T47D (cell line): ENCODE measurements at places on chromosomes 7 and 10.

DNA sequence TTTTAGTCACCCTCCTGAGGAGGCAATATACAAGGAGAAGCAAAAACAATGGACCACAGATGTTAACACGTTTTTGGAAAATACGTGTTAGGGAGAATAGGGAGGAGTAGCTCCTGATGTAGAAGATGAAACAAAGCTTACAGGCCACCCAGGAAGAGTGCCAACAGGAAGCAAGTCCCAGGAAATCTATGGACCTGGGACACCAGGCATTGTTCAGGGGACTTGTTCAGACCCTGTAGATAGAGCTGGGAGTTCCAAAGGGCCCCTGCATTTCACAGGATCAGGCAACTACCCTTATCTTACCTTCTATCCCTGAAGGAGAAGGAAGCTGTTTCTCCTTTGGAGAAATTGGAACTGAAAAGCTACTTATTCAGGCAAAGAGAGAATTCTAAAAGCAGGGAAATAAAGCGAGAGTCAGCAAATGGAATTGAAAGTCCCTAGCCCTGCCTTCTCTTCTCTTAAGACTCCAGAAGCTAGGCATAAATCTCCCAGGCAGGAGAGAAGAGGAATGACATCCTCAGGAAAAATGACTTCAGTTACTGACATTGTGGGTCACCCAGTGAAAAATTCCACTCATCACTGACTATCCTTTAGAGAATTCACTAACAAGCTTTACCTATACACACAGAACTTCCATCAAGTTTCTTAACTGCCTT is 77.7 kb upstream of the FAM3C start:
- DNase-seq = no peak

- no peak for DNase-seq
Observed at GRCh38 chr10:32941357-32941756, 16.7 kb downstream of the ITGB1 start.

GRCh38 chr10:50033481-50033880 is 34.3 kb upstream of the WASHC2A start:
- DNase-seq = no peak

DNA sequence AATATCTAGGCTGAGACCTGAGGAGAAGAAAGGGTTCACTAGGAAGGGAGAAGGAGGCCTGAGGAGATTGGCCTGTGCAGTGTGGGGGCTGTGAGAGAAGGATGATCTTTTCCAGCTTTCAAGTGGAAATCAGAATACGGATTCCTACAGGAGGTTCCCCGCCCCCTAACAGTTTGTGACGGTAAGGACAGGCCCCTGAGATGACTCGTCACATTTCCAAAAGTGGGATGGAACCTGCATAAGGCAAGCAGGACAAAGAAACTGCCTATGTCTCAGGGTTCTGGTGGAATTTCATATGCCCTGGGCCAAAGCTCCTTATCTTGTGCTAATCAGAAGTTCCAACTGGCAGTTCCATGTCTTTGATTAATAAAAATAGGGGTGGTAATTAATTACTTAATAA is 275.6 kb downstream of the SNX10 start:
- no peak for DNase-seq

- no peak for DNase-seq
Observed at GRCh38 chr10:84204122-84204521, 9.8 kb downstream of the CDHR1 start.

DNA sequence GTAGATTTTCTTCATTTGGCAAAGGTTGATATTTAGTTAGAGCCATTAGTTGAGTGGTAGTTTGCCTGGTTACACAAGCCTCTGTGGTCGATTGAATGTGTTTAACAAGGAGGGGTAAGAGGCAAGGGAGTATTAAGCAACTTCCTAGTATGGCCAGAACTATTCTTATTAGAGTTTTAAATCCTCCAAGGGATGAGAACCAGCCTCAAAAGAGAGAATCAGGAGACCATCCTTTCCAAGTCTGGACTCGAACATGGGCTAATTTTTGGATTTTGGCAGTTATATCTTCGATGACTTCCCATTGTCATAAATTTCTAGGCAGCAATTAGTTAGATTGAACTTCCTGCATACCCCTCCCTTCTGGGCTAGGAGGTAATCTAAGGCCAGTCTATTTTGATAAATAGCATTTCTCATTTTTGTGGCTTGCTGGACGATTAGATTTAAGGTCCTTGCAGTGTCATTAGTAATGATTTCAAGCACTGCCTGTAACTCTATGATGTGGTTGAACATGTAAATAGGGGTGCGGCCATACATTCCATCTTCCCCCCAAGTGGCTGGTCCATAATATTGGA is 219.5 kb upstream of the KCND2 start:
- DNase-seq = no peak

- no peak for DNase-seq
Observed at GRCh38 chr10:58773944-58774343, 261.3 kb downstream of the BICC1 start.

- DNase-seq = no peak
Observed at GRCh38 chr7:144784943-144785342, 50.9 kb downstream of the TPK1 start.
